ENCODE measurements at places on chromosomes 6 and 20. TPM values are rescaled to one million over a fixed set of nuclear protein-coding genes. Genes with fewer than 3 reads are reported as not detected.

- peak; percentile 19 for DNase-seq
Measured at GRCh38 chr6:90790696-90791095, 203.8 kb upstream of the MAP3K7 start.

- no peak for DNase-seq
Measured at GRCh38 chr20:8066662-8067061, 47.1 kb upstream of the TMX4 start.

- peak; percentile 27 for DNase-seq
Measured at GRCh38 chr6:50128420-50129005, 78.8 kb upstream of the DEFB112 start.

DNA sequence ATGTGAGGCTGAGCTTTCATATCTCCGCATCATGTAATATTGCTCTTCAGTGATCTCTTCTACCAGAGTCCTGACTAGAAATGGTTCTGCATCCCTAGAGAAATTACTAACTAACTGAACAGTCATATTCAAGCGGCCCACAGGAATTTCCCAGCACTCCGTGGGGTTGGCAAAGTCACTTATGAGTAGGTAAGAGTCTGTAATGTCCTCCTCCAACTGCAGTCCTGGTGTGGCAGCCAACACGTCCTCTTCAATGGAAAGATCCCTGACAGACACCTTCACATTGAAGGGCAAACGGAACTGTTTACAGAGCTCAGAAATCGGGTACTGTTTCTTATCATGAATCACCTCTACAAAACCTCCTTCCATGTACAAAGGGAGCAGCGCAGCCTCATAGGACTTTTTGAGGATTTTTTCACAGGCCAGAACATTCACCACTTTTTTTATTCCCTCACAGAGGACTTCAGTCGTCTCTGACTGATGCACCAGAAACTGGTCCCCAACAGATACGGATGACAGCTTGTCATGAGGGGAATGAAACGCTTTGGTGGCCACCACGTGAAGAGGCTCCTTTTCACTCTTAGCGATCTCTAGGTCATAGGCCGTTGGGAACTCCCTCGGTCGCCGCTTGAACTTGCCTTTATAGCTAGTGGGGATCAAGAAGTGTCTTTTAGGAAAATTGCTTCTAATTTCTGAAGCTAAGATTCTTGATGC, 87.7 kb downstream of the THEMIS start:
- DNase-seq, result no peak

GRCh38 chr6:10643201-10643651, 51.2 kb downstream of the C6orf52 start:
- DNase-seq, result no peak

GRCh38 chr6:38767560-38767959, 52.4 kb downstream of the DNAH8 start:
- DNase-seq, result no peak

- peak; percentile 67 for DNase-seq
Measured at GRCh38 chr6:32967151-32968091, 973 bp upstream of the BRD2 start.

DNA sequence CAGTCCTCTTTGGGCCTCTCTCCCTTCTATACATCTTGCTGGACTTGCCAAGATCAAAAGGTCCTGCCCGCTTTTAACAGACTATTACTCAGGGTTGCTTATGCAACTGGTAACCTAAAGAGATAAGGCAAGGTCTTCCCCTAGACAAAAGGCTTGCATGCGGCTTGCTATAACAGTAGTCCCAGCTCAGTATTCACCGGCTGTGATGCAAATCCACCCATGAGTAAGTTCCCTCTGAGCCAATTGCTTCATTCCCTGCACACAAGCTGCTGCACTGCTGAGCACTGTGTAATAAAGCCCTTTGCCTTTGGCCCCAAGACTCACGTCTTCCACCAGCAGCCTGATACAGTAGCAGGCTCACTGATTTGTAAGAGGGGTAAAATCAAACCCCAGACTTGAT, 363.8 kb downstream of the PRKN start:
- DNase-seq, result no peak

- no peak for DNase-seq
Measured at GRCh38 chr6:146957181-146958093, 246.8 kb upstream of the STXBP5 start.

GRCh38 chr6:27279513-27280063, 32.1 kb downstream of the PRSS16 start:
- DNase-seq, result no peak

GRCh38 chr20:56208121-56208520, 40.4 kb upstream of the MC3R start:
- no peak for DNase-seq

GRCh38 chr6:43635387-43636307, at the start of gene MAD2L1BP:
Gene MAD2L1BP, plus strand, starts transcription at chr6:43635840. Its CDS starts 36 bp downstream, at chr6:43635876.
- peak; percentile 83 for DNase-seq

GRCh38 chr20:45209924-45210323, 3.1 kb downstream of the SEMG1 start:
- no peak for DNase-seq

DNA sequence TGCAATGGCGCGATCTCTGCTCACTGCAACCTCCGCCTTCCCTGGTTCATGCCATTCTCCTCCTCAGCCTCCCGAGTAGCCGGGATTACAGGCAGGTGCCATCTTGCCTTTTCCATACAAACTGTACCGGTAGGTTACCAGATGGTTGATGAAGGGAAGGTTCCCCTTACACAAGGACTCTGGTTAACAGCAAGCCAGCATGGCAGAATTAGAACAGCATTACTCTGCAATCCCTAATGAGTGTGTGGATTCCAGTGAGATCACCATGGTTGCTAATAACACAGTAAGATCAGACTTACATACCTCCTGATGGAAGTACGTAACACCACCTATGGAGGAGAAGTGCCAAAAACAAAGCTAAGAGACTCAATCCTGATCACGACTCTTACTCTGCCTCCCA, 51.7 kb downstream of the TTI1 start:
- no peak for DNase-seq

DNA sequence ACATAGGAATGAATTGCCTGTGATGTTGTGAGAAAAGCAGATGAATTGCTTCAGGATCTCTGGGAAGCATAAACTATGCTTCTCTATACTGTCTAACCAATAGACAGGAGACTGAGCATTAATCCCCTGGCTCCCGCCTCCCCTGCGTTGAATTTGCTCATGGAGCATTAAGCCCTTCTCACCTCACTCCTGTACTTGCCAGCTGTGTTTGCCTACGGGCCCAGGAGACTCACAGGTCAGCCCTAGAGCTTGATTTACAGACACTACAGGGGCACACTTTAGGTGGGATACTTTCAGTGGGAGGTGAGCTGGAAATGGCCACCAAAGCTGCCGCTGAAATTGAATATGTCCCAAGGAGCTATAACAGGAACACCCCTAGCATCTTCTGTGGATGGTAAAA, 418.7 kb downstream of the CBLN4 start:
- DNase-seq, result no peak

DNA sequence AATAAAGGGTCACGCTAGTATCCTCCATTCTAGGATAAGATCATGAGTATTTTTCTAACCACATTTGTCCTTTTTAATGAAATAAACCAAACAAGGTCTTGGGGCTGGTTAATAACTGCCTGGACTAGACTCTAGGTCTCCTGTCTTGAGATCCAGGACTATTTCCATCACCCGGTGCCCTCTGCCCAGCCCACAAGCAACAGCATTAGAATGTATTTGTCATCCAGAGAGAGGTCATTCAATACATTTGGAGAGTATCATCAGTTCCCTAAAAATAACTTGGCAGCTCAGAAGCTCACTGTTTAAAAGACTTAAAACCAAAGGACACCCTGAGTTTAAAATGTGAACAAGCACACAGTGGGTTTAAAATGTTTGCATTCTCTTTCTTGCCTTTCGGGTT, 4.4 kb upstream of the RBM24 start:
- DNase-seq, result peak; percentile 88

GRCh38 chr20:8631271-8631670, 437.6 kb upstream of the PLCB4 start:
- DNase-seq, result no peak

DNA sequence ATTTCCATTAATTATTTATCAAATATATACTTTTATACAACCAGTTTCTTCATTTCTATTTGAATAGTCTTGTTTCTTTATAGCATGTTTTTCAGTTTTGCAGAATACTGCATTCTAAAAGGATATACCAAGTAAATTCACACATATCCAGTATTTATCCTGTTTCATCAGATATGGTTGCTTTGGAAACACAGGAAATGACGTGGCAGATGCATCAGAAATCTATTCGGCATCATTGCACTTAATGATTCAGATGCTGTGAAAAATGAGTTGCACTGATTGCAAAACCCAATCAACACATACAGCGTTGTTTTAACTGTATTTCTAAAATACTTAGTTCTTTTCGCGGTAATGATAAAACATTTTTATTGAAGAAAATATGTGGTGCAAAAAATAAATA, 594.9 kb downstream of the CDH26 start:
- no peak for DNase-seq

DNA sequence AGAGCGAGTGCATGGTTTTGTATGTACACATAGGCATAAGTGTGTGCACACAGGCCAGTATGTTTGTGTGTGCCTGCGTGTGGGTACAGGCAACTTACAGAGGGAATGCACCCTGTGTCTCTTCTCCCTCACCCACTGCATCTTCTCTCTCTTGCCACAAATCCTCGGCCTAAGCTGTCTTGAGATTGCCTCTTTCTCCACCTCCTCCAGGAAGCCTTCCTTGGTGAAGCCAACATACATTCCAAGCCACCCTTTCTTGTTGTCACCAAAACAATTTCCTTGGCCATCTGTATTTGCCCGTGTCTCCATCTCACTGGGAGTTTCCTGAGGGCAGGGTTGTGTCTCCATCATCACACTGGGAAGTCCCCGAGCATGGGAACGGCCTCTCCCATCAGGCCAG, 29.8 kb upstream of the MLN start:
- no peak for DNase-seq

- peak; percentile 65 for DNase-seq
Measured at GRCh38 chr6:117613920-117614560, 11.7 kb upstream of the GOPC start.

DNA sequence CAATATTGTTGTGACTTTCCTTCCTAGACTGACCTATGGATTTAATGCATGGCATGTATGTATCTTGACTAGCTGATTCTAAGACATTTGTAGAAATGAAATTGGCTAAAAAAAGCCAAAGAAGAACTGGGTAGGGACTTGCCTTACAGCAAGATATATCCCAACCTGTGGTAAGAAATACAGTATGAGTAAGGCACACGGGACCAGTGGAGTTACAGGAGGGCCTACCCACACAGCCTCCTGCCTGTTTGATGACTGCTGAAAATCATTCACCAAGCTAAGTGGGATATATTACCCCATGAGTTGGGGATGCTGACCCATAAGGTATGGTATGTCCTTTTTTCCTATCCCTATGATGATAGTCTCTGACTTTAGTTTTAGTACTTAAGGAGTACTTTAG, 112.2 kb downstream of the INSM1 start:
- DNase-seq, result no peak

DNA sequence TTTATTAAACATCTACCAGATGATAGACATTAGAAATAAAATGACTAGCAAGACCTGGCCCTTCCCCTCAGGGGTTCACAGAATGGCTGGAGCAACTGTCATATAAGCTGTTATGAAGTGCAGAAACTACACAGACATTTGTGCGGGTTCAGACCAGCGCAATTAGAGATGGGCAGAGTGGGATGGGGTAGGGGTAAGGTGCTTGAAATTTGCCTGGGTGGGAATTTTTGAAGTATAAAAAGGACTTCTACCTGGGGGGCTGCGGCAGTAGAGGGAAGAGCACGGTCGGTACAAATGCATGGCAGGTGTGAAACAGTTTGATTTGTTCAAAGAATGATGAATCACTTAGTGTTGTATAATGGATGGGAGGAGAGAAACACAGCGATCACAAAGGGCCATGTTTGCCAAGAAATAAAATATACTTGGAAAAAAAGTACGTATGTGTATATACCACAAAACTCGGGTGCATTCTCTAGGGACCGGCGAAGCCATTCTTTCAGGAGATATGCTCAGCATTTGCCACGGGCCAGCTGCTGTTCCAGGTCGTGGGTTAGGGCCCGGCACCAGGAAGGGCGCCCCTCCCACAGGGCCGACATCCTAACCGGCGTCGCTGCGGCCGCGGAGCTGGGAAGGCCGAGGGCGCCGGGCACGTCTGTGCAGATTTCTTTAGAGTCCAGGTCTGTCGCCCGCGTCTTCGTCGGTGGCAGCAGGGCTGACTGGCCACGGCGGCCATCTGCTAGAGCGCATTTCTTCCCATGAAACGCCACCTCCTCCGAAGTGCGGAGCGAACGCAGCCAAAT, 809 bp upstream of the NOL7 start:
- peak; percentile 77 for DNase-seq

DNA sequence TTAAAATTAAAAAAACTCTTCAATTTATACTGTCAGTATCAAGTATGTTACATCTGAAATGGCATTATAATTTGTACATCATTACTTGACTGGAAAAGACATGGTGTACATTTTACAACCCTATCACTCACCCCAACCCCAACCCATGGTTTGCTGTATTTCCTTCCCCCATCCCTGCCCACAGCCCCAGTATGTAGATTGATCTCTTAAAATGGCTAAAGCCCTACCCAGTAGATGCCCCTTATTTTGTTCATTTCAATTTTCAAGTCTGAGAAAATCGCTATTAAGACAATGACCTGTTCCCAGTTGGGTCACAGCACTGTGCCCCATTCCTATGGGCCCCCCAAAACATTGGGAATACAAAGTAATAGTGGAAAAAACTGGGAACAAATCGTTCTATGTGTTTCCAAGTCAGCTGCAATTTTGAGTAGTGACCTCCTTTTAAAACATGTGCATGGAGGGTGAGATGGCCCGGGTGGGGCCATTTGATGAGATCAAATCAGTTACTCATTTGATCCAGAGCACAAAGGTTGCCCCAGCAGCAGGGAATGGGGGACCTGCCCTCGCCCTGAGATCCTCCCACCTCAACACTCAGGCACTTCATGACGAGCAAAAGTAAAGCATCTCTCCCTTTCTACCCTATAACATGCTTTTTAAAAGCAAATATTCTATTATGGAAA, 13.3 kb downstream of the EZR start:
- DNase-seq, result no peak

DNA sequence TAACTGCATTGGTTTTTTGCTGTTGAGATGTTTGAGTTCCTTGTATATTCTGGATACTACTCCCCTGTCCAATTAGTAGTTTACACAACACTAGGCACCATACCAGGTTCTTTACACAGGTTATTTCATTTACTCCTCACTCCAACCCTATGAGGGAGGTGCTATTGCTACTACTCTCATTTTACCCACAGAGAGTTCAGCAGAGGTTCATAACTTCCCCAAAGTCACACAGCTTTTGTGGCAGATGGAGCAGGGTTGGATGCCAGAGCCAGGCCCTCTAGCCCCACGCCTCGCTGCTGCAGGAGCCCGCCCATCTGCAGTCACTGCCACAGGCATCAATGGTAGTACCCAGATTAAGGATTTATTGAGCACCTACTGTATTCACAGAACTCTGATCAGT, 61.7 kb upstream of the MAP3K4 start:
- no peak for DNase-seq

Gene RIN2
- 31.6 TPM for total RNA-seq

Gene PRND
- total RNA-seq, result not detected

Gene BTN1A1
- not detected for total RNA-seq

Gene MARCKS
- total RNA-seq, result 103 TPM

Gene ZBTB12
- total RNA-seq, result 2.7 TPM

Gene GPRC6A
- not detected for total RNA-seq

Data from myocyte (in vitro differentiated cells).